Heart left ventricle (tissue), 16 donors: ENCODE measurements at places on chromosomes 16 and 17. TPM values are rescaled to one million over a fixed set of nuclear protein-coding genes. Genes with fewer than 3 reads are reported as not detected.

Gene RAB37
- 3.6 TPM for total RNA-seq

Gene HOXB1
- total RNA-seq = not detected

Gene C17orf113
- 0.96 TPM for total RNA-seq

Gene COPS3
- total RNA-seq = 65.8 TPM

Gene SEPTIN1
- total RNA-seq = not detected

Gene RCVRN
- not detected for total RNA-seq
